CD4-positive, alpha-beta T cell treated with Interleukin-15 for 1 hour (primary cell): ENCODE measurements at places on chromosomes 2 and 18.

- no peak for DNase-seq
Observed at GRCh38 chr2:216043949-216044348, 30.6 kb upstream of the MREG start.

DNA sequence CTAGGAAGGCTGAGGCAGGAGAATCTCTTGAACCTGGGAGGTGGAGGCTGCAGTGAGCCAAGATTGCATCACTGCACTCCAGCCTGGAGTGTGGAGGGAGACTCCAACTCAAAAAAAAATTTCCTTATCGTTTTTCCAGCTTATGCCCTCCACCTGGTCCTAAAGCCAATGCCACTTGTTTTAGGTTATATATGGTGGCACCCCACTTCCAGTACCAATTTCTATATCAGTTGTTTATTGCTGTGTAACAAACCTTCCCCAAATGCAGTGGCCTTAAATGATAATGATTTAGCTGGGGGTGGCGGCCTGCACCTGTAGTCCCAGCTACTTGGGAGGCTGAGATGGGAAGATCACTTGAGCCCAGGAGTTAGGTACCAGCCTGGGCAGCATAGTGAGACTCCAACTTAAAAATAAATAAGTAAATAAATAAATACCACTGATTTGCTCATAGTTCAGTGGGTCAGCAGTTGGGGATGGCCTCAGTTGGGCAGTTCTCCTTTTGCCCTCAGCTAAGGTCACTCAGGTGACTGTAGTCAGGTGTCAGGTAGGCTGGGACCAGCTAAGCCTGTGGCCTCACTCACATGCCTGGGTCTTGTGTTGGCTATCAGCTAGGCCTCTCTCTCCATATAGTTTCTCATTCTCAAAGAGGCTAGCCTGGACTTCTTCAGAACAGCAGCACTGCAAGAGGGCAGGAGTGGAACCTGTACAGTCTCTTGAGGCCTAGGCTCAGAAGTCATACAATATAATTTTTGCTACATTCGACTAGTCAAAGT, 113.7 kb upstream of the GATA6 start:
- DNase-seq, result no peak

DNA sequence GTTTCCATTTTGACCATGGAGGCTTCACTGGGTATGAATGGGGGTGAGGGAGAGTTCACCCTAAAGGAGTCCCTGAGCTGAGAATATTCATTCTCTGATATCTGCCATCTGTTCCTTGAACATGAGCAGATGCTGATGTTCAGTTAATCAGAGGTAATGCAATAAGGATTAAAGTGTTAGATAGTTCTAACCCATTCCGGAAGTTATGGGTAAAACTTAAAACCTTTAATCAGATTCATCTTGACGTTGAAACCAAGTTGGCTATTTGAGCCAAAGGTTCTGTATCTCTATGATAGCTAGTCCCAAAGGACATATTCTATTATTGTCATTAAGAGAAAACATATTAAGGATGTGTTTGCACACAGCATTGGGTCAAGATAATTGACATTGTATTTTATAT, 268.9 kb downstream of the PLCL1 start:
- DNase-seq, result no peak

GRCh38 chr2:215171151-215171550, 32.7 kb upstream of the ABCA12 start:
- DNase-seq, result no peak

DNA sequence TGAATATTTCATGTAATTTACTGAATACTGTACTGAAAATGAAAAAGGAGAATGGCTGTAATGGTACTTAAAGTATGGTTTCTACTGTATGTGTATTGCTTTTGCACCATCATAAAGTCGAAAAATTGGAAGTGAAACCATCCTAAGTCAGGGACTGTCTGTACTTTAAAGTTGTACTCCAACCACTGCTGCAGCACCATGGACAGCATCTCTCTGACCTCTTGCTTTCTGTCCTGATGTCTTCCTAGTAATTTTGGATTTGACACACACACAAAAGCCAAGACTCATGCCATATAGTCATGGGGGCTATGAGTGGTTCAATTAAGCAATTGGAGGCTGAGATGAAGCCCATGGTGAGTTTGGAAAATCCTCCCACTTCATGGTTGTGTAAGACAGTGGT, 256.3 kb upstream of the PKDCC start:
- no peak for DNase-seq

DNA sequence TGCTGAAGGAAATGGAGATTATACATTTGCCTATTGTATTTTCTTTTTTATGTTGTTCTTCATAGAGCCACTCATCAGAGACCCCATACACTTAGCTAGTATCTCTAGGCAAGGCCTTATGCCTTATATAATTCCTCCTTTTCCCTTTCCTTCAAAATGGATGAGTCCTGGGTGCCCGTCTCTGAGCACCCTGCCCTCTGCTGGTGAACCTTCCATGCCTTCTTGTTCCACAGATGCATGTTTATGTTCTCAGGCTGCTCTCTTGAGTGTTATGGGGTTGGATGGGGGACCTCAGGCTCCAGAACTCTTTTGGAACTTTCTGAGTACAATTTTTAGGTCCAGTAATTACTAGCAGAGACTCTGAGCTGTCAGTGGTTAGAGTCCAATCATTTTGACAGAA, 368.6 kb upstream of the SPRED2 start:
- DNase-seq, result no peak
